ENCODE measurements at places on chromosomes 2 and 18.

DNA sequence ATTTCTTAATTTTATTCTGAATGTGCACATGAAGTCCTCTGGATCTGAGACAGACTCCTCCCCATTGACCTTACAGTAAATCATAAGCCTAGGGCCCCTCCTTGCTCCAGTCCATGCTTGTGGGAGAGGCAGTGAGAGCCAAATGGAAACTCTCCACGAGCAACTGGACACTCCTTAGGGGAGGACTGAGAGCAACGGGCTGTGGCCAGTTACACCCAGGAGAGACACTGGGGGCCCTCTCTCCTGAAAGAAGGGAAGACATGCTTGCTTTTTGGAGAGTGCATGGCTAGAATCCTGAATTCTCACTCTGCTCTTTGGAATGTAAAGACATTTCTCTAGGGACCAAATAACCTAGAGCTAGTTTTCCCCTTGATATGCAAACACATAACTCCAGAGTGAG lies 49.0 kb upstream of the BIN1 start:
- no peak for DNase-seq

DNA sequence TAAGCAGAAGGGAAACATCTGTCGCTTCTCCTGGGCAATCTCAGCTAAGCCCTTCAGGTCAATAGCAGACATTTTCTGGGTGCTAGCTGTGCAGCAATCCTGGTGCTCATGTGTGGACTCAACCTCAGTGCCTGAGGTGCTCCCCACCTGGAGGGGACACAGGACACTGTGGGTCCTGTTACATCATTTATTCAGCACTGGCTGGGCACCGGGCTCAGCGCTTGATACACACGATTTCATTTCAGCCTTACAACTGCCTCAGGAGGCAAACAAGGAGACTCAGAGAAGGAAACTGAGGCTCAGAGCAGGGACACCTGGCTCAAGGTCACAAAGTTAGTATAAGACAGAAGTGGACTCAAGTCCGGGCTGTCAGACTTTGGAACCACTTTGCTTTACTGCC lies 46.7 kb downstream of the MARCO start:
- no peak for DNase-seq

DNA sequence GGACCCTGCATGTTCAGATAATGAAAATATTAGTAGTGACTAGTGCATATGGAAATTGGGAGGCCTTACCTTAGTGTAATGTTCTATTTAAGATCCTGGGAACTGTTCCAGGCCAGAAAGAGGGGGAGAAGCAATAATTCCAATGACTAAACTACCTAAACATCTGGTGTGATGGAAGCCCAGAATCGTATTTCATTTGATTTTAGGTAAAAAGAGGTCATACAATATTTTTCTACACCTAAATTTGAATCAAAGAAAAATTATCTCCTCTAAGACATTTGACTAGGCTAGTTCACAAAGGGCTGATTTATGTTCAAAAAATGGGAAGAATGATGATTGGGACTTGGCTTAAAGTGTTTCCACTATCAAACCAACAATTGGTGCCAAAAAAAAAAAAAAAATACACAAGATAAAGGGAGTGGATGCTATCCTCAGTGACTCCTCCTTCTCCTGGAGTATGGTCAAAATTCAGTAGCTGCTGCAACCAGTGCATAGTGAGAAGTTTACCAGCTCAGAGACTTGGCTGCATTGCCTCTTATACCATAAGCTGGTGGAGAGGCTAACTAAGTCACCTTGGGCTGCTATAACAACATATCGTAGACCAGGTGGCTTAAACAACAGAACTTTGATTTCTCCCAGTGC lies 1038.3 kb upstream of the ACVR2A start:
- no peak for DNase-seq

DNA sequence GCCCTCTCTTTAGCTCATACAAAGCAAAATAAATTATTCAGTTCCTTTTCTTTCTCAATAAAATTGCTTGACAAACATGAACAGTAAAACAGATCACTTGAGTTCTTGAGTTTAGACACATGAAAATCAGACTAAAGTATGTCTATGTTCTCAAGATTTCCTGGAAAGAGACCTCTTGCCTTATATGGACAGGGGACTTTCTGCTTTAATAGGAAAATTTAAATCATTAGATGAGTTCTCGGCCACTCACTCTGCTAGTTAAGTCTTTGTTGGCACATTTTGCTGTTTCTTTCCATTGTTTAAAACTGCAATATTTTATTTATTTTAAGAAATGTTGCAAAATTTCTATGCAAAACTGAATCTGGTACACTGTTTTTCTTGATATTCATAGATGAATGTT lies 207.8 kb downstream of the RND3 start:
- no peak for DNase-seq

GRCh38 chr2:152587187-152587947 lies 129.9 kb downstream of the PRPF40A start:
- DNase-seq: no peak

DNA sequence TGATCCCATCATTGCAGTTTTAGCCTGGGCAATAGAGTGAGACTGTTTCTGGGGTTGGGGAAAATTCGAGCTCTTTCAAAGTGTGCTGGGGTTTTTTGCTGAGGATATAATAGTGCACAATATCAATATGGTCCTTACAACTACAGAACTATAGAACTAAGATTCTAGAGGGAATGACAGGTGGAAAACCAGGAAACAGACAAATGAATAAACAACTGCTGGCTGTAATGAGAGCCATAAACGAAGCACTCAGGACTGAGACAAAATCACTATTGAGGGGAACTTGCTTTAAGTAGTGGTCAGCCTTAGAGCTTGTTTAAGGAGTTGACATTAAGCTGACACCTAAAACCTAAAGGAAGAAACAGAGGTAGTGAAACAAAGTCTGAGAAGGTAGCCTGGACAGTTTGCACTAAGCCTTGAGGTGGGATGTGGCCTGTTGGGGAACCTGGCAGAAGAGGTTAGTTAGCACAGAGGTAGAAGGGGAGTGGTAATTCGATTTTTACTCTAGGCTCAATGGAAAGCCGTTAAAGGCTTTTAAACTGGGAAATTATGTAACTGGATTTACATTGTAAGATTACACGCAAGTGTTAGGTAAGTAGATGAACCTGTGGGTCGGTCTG lies 33.8 kb downstream of the LCLAT1 start:
- DNase-seq: no peak

GRCh38 chr18:63378919-63379638 lies 12.1 kb upstream of the KDSR start:
- no peak for DNase-seq

GRCh38 chr2:95073856-95074662 lies 47.5 kb downstream of the MRPS5 start:
- DNase-seq: no peak

GRCh38 chr2:141570474-141571131 lies 560.2 kb downstream of the LRP1B start:
- DNase-seq: no peak

- DNase-seq: no peak
These were observed 1.7 kb downstream of the ALLC start for GRCh38 chr2:3659447-3660432.

- DNase-seq: no peak
These were observed 118.1 kb downstream of the FHOD3 start for GRCh38 chr18:36415625-36416024.

DNA sequence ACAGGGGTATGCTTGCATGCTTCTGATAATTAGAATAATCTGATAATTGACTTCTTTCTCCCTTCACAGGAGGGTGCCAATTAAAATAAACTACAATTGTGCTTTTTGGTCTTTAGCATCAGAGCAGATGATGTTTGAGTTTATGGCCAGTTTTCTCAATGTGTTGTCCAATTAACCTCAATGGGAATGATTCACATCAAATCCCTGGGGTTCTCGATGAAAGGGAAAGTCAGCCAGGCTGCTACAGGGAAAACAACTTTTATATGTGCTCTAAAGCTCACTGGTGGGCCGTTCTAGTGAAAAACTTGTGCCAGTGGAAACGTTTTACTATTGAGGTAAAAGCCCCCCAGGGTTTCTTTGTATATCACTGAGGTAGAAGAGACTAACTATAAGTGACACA lies 887.3 kb upstream of the CRIM1 start:
- DNase-seq: no peak

DNA sequence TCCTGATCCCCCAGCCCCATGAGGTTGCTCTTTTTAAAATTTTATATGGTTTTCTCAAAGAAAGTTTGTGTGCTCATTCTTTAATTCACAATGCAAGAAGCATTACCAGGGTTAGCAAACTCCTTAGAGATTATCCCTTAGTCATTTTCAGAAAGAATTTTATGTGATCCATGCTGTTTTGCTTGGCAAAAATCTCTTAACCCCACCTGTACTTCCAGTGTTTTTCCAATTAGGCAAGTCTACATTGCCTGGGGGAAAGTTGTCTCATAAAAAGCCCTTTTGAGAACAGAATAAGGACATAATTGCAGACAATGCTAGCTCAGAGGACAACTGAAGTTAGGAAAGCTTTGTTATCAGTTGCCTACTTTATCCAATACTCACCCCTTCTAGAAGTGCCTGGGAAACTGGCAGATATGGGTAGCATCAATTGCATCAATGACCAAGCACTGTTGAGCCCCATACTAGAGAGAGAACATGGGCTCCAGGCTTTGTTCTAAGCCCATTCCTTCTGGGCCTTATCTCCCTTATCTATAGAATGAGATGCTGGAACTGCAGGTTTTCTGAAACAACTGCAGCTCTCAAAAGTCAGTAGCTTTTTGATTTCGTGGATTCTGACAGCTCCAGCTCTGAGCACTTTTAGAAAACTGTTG lies 265.9 kb upstream of the SPHKAP start:
- DNase-seq: no peak

DNA sequence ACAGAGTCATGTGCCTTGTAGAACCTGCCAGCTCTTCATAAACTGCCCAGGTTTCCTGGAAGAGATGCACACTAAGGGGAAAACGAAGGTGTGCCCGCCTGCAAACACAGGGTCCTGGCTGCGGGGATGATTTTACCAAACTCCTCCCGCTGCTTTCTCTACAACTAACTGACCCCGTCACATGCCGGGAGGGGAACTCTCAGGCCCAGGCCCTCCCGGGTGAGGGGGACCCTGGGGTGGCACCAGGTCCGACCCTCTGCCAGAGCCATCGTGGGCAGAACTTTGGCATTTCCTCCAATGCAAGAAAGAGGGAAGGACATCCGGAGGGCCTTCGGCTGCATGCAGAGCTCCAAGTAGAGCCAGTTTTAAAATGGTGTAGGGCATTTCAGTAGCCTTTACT lies 28.6 kb downstream of the CAPN13 start:
- no peak for DNase-seq

GRCh38 chr2:58607448-58607847 lies 366.3 kb upstream of the FANCL start:
- no peak for DNase-seq

DNA sequence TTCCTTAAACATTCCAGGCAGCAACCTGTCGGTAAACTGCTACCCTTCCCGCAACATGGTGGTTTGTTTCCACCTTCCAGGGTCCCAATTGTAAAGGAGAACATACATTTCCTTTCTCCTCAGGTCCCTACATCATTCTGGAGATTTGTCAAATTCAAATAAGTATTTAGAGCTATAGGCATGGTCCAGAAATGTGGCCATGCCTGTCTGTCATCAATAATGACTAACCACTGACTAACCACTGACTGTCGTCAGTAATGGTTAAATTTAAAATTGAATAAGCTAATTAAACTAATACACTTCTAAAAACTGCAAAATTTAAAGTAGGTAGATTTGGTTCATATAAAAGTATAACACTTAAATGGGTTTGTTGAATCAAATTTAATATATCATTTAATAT lies 984.0 kb upstream of the SLC39A10 start:
- DNase-seq: no peak

- no peak for DNase-seq
These were observed 18.4 kb downstream of the TFCP2L1 start for GRCh38 chr2:121266543-121267106.

DNA sequence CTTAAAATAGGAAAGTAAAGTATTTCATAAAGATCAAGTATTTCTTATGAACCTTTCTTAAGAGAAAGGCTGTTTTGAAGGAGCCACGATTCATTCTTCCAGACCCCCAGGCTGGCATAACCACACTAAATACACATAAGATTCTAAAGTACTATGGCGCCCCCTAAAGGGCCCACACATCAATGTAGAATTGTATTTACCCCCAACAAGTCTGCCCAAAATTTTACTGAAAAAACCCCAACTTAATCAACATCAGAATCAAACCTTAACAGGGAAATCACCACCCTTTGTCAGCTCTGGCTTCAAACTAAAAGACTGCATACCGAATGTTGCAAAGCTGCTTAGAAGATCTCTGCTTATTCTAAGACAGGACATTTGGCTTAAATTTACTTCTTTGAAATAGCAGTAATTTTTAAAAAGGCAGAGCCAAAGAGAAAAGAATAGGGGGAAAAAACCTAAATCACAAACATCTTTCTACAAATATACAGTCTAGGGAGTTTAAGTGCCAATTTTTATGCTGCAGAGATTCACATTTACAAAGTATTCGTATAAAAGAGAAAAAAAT lies 20.4 kb upstream of the BCL2 start:
- DNase-seq: no peak

GRCh38 chr2:136901732-136902131 lies 136.4 kb downstream of the THSD7B start:
- no peak for DNase-seq

GRCh38 chr2:226835420-226835795 lies 446 bp upstream of the RHBDD1 start:
- DNase-seq: peak; percentile 9

DNA sequence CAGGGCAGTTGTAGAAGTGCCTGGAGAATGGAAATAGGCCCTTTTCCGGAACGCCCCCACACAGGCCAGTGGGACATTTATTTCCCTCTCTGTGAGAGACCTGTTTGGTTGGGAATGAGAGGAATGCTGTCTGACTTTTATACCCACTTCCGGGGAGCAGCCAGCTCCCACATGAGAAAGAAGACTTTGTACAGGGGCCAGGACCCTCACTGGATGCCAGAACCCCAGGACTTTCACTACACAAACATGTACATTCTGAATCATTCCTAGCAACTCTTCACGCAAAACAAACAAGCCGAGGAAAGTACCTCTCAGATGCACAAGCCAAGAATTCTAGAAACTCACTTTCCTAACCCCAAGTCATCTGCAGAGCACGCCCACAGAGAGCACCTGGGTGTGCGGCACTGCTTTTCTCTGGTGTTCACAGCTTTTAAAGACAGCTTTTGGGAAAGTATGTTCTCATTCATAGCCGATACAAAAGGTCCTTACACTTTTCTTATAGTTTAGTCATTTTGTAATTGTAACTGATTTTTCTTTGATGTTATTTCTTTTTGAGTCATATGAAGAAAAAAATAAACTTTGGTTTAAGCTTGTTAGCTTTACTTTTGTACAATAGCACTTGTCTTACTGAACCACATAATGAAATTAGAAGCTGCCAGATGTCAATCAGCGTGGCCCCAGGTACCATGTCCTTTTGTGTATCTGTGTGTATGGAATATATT lies 856.1 kb upstream of the ID2 start:
- DNase-seq: peak; percentile 45

GRCh38 chr2:239073270-239073669 lies 225.4 kb downstream of the TWIST2 start:
- no peak for DNase-seq

- DNase-seq: no peak
These were observed 282.1 kb downstream of the BCL2 start for GRCh38 chr18:63037491-63037890.
